ENCODE measurements at places on chromosomes 6 and 20. TPM values are rescaled to one million over a fixed set of nuclear protein-coding genes. Genes with fewer than 3 reads are reported as not detected.

The ZNF343 gene
- total RNA-seq: 9.5 TPM

DNA sequence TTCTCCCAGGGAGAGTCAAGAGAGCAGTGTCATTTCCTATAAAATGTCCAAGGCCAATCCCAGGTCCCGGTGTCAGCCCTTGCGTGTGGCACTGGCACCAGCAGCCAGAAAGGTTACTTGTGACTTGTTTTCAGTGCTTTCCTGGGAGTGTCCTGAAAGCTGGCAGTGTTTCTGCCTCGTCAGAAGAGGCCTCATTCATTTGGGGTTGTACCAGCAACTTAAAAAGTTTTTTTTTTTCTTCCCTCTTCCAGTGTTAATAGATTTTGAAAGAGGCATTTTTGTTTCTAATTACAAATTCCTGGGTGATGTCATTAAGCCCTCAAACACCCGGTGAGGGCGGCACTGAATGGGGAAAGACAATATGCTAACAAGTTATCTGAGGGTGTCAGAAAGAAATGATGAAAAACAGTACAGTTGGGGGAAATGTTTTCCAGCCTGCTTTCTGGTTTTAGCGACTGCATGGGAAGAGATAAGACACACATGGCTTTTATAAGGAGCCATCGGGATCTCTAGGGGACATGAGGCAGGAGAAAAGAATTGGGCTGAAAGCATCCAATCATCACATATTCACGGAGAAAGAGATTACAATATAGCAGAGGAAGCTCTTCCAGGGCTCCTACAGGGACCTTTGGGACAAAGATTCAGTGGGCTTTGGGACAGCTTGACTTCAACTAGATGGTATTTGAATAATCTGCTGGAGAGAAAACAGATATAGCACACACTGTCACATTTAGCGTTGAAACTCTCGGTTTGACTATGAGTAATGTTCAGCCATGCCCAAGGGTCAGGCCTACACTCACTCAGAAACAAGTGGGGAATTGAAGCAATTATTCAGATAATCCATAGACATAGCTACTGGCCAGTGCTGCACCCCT lies 153.0 kb downstream of the BCAS1 start:
- DNase-seq: no peak

DNA sequence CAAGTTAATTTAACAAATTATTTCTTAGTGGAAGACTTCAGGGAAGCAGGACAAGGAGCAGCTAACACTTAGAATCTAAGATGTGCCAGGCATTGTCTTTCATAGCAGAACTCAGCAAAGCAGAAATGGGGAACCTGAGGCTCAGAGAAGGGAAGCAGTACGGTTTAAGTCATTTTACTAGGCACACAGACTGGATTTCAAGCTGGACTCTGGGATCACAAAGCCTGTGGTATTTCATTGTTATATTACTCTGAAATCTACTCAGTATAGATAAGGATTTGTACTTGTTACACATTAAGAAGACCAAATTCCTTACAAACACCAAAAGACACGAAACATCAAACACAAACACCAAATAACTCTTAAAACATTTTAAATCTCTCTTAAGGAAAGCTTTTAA lies 199.6 kb downstream of the ISM1 start:
- no peak for DNase-seq

The SLC18B1 gene
- 10.8 TPM for total RNA-seq

- no peak for DNase-seq
Measured at GRCh38 chr6:167760979-167761793, 65.5 kb upstream of the AFDN start.

The RFX6 gene
- not detected for total RNA-seq

DNA sequence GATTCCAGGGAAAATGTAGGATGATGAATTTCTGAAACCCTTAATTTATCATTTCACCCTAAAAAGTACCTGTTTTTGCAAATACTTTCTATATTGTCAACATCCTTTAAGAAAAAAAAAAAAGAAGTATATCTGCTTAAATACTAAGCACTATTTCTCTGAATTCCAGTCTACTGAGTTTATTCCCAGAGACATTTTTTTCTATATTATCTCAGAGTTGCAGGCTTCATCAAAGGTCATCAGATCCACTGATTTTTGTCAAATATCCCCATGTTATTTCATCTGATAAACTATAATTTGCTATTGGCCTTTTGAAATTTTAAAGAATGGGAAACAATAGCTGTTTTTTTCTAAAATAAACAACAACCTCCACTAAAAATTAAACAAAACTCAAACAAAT lies 357.6 kb upstream of the ID4 start:
- DNase-seq: no peak

The MATN4 gene
- total RNA-seq: 0.24 TPM

DNA sequence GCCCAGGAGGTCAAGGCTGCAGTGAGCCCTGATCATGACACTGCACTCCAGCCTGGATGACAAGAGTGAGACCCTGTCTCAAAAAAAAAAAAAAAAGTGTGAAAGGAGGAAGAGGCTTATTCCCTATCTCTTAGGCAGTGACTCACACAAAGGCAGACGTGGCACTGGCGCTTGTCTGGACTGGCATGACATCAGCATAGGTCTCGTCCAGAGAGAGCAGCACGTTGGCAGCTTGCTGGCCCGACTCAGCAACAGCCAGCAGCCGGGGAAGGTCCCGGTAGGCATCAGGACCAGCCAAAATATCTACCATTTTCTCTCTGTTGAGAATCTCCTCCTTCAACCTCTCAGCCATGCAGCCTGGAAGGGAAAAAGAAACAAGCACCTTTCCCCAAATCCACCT lies 14.1 kb downstream of the CDK5RAP1 start:
- no peak for DNase-seq

- DNase-seq: no peak
Measured at GRCh38 chr20:14299831-14300230, 37.6 kb downstream of the FLRT3 start.

The COL20A1 gene
- total RNA-seq: not detected

DNA sequence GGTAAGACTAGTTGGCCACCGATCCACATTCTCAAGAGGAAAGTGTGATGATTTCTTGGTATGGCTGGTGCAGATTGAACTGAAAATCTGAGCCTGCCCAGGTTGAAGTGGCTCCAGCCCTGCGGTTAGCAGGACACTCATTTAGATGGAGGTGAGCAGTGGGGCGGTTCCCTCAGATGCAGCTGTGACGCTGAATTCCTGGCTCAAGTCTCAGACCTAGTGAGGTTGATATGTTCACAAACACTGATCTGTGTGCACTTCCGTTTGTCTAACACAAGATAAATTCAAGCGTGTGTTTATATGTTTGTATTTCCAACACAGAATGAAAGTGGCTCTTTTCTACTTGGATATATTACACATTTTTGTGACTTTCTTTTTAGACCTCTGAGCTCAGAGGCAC lies 83.4 kb upstream of the FRMD1 start:
- DNase-seq: no peak

GRCh38 chr6:16764188-16764950 lies 3.1 kb upstream of the ATXN1 start:
- DNase-seq: no peak

DNA sequence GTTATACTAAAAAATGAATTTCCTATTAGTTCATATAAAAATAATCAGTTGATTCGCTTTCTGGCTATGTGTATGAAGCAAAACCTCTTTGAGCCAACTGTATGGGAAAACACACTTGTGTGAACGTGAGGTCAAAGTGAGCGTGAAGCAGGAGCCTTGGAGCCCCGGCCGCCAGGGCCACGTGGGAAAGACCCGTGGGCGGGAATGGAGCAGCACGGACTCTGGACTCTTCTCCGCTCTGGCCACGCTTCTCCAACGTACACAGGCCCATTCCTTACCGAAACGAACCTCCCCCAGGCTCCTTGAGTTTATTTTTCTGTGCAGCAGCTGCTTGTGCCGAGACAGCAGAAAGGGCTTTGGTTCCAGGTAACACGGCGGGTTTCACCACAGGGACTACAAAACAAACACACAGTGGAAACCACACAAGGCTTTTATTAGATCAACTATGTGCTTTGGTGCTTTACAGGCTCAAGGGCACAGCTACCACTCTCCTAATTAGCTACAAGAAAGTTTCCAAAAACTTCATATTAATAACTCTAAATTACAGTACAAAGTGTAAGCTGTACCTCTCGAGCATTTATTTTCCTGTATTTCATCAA lies 62.7 kb downstream of the TAF4 start:
- no peak for DNase-seq

The TAB2 gene
- total RNA-seq: 57.3 TPM

- no peak for DNase-seq
Measured at GRCh38 chr6:56329271-56330050, 82.1 kb upstream of the COL21A1 start.

DNA sequence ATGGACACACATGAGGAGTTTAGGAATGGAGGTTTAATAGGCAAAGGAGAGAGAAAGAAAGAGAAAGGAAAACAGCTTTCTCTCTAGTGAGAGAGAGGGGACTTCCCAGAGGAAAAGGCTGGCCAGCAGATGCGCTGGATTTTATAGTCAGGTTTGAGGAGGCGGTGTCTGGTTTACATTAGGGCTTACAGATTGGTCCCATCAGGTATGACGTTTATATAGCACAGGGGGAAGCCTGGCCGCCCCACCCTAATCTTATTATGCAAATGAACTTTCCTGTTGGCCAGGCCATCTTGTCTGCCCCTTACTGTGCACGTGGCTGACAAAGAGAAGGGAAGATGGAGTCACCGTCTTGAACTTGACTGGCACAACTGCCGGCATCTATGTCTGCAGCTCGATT lies 86.6 kb upstream of the QKI start:
- no peak for DNase-seq

All from omental fat pad (tissue), 4 donors.